Psoas muscle (tissue), 8 donors: ENCODE measurements at places on chromosomes 2 and 18. TPM values are rescaled to one million over a fixed set of nuclear protein-coding genes. Genes with fewer than 3 reads are reported as not detected.

DNA sequence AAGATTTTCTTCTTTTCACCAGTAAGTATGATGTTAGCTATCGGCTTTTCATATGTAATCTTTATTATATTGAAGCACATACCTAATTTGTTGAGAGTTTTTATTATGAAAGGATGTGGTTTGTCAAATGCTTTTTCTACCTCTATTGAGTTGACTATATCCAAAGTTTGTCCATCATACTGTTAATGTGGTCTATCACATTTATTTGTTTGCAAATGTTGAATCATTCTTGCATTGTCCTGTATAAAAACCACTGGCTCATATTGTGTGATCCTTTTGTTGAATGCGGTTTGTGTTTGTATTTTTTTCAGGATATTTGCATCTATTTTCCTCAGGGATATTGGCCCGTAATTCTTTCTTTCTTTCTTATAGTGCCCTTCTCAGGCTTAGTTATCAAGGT is 675.5 kb downstream of the NUP35 start:
- no peak for DNase-seq

DNA sequence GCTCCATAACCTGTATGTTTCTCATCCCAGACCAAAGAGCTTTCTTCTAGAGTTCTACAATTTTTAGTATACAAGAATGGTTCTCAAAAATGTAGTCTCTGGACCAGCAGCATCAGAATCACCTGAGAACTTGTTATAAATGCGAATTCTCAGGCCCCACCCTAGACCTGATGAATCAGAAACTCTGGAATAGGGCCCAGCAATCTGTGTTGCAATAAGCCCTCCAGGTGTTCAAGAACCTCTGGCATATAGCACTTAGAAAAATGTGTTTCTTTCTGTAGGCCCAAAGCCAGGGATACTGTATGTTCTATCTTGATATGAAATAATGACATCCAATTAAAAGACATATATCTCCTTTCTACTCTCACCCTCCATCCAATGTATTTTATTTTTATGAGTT is 10.4 kb downstream of the PAIP2B start:
- DNase-seq: no peak

Gene RAMP1
- total RNA-seq: 91.9 TPM

Gene CWC22
- total RNA-seq: 14.6 TPM

Gene CD8A
- 0.81 TPM for total RNA-seq

Gene FMNL2
- 11.0 TPM for total RNA-seq

Gene PSTPIP2
- 14.4 TPM for total RNA-seq
